ENCODE measurements at places on chromosomes 2 and 18. TPM values are rescaled to one million over a fixed set of nuclear protein-coding genes. Genes with fewer than 3 reads are reported as not detected.

The COL5A2 gene
- total RNA-seq = 3.1 TPM

The RIT2 gene
- total RNA-seq = not detected

The LRP2 gene
- total RNA-seq = 0.62 TPM

The CENPO gene
- 38.5 TPM for total RNA-seq

The CELF4 gene
- total RNA-seq = not detected

The HOXD11 gene
- not detected for total RNA-seq

The SCN3A gene
- 0.12 TPM for total RNA-seq

The ATG16L1 gene
- 24.2 TPM for total RNA-seq

The SULT1C4 gene
- total RNA-seq = not detected

The DRC1 gene
- total RNA-seq = not detected

The ZNF892 gene
- total RNA-seq = 3.1 TPM

The IL1B gene
- total RNA-seq = not detected

The ZC3H6 gene
- 18.5 TPM for total RNA-seq

The TUBA3E gene
- not detected for total RNA-seq

The ZNF385B gene
- not detected for total RNA-seq

The OST4 gene
- 282 TPM for total RNA-seq

The OXER1 gene
- 0.14 TPM for total RNA-seq

The ADRA2B gene
- 0.52 TPM for total RNA-seq

The BIN1 gene
- total RNA-seq = 50.4 TPM

The SRD5A2 gene
- not detected for total RNA-seq

The MYOM1 gene
- total RNA-seq = 0.40 TPM

The HK2 gene
- 37.9 TPM for total RNA-seq

The DOK1 gene
- 12.3 TPM for total RNA-seq

The CCDC74B gene
- 4.1 TPM for total RNA-seq

The DGUOK gene
- 112 TPM for total RNA-seq

The ZRANB3 gene
- 18.9 TPM for total RNA-seq

The CERKL gene
- total RNA-seq = 0.14 TPM
